ENCODE measurements at places on chromosomes 1 and 21.

DNA sequence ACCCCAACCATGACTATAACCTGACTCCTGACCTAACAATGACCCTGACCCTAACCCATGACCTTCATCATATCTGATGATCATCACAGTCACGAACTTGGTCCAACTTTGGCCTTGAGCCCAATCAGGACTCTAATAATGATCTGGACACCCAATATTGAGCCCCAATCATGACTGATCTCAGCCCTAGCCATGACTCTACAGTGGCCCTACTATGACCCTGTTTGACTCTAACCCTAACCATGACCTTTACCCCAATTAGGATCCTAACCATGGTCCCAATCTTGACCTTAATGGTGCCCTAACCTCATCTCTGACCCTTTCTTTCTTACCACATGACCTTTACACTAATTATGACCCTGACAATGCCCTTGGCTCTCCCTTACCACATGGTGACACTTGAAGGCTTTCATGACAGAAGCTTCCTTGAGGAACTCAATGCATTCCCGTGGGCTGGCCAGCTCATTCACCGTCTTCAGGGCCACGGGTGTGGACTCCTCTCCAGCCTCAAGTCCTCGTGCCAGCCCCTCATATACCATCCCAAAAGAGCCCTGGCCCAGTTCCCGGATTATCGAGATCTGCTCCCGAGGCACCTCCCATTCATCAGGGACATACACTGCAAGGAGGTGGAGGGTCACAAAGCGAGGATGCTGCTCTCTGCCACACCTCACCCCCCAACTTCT, 16.2 kb downstream of the INSRR start:
- no peak for DNase-seq

GRCh38 chr1:119737040-119737682, 25.4 kb downstream of the PHGDH start:
- no peak for DNase-seq

GRCh38 chr21:41931041-41931451, 22.8 kb downstream of the C2CD2 start:
- no peak for DNase-seq

- no peak for DNase-seq
Measured at GRCh38 chr1:184574588-184574987, 180.1 kb downstream of the EDEM3 start.

DNA sequence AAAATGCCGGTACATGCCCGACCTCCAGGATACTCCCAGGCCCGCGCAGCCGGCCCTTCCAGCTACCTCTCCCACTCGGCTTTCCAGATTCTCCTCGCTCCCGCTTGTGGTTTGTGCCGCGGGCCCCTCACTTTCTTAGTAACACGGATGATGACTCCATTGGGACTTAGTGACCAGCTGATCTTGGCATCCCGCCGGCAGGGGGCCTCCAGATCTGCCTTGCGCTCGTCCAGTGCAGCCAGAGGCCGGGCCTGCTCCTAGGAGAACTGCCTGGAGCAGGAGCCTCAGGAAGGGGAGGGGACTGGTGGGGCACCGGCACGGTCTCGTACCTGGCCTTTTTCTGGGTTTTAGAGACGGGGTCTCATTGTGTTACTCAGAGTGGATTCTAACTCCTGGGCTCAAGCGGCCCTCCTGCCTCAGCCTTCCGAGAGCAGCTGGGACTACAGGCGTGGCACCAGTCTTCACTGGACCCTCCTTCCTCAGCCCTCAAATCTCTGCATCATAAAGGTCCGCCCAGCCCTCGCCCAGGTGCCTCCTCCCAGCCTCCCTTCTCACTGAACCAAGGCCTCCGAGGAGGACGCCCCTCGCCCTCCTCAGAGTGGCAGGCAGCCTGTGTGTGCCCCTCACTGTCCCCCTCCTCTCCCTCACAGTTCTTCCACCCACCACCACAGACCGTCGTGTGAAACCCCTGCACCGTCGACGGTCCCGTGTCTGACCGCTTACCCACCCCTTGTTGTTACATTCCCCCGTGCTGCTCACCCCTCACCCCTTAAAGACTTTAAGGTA, 78.6 kb downstream of the SLC25A24 start:
- peak; percentile 10 for DNase-seq

DNA sequence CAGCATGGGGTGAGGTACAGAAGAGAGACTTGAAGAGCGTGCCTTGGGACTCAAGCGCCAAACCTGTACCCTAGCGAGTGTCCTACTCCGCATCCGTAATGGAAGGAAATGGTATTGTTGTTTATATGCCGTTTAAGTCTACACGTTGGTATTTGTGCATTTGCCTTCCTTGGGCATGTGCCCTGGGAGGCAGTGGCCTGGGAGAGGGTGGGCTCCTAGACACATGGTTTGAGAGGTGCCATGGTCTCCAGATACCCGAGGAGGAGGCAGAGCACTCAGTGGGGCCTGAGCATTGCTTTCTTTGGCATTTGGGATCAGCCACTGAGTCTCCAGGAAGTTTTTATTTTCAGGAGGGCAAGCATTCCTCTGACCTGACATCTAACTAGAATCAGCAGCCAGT, 6.5 kb downstream of the ZNF672 start:
- DNase-seq: no peak

GRCh38 chr1:192943108-192943507, 116.1 kb downstream of the UCHL5 start:
- DNase-seq: no peak

- no peak for DNase-seq
Measured at GRCh38 chr1:36918604-36919003, 115.7 kb downstream of the GRIK3 start.

- DNase-seq: no peak
Measured at GRCh38 chr1:184219414-184219813, 167.4 kb upstream of the C1orf21 start.
